Cerebellum (tissue), 4 donors: ENCODE measurements at places on chromosomes 5 and 9. TPM values are rescaled to one million over a fixed set of nuclear protein-coding genes. Genes with fewer than 3 reads are reported as not detected.

Gene FBP2
- total RNA-seq: not detected

- no peak for DNase-seq
These were observed 57.2 kb upstream of the KCNMB1 start for GRCh38 chr5:170446365-170446764.

Gene ORM2
- not detected for total RNA-seq

DNA sequence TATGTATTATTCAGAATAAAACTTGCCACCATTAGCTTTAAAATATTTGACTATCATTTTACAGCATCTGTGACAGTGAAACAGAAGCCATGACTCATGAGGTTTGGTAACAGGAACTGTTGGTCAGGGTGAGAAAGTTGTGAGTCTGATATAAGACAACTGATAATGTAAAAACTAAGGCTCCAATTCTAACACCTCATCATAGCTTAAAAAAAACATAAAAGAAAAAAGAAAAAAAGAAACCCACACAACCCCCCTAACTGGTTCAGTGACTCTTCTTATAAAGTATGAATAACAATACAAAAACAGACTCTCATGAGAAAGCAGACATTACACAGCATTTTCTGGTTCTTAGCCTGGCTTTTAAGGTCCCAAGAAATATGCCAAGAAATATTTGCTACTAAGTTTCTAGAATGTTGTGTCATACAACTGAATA is 85.8 kb downstream of the MRPS27 start:
- no peak for DNase-seq

- DNase-seq: no peak
These were observed 68.7 kb upstream of the HAND1 start for GRCh38 chr5:154546719-154547118.

DNA sequence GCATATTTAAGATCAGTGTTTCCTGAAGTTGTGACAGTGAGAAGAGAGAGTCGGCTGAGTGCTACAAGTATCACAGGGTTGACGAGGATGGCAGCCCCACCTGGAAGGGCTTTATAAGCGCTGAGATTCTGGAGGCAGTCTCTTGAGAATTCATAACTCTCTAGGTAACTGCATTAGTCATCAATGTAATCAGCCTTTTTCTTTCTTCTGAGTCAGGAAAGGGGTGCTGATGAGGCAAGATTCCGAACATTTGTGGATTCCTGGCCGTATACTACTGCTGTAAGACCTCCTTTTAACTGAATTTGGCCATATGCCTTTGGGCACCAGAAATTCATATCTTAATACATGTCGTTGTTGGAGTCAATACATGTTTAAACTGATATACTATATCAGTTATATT is 6.6 kb upstream of the RNF20 start:
- DNase-seq: no peak

DNA sequence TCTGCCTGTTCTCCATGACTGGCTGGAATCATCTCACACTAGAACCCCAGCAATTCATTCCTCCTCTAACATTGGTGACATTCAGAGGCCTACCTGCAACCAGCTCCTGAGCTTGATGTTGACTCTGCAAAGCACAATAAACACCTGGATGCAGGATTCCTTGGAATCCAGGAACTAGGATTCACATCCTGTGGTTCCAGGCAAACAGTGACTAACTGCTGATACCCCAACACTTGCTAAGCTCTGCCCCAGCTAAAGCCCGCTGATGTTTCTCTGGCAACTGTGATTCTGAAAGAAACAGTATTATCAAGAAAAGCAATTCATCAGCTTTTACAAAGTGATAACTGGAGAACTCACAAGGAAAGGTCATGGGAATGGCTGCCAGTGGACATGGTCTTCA is 29.2 kb downstream of the SUSD1 start:
- DNase-seq: no peak

Gene ANKRD34B
- total RNA-seq: 0.27 TPM

Gene TSC1
- total RNA-seq: 82.4 TPM

Gene CD14
- 17.6 TPM for total RNA-seq

DNA sequence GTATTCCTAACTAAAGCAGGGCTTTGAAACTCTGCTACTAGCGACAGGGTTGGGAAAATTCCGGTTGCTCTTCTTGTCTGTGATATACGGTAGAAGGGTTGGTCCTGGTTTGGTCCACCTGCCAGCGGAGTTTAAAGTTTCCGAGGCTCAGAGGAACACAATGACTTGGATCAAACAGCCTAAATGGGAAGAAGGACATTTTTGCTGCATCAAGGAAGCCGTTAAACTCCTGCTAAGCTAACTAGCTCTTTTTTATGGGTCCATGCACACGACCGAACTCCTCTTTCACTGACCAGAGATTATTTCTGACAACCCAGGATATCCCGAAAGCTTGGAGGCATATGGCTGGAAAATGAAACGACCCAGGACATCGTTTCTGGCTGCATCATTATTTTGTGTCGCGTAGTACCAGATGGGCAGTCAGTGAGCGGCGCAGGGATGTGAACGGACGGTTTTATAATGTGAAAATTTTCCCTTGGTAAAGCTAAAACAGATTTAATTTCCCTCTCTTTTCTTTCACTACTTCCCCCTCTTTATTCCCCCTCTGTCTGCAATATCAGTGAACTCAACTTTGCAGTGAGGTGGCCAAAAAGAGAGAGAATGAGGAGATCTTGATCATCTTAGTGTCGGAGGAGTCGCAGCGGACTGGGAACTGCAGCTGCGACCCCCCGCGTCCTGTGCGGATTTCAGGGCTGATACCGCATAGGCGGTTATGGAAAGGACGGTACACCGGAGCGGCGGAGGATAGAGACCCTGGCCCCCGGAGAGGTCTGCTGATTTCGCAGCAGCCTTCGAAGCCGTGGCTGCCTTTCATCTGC is at the start of gene LURAP1L:
TSS of gene LURAP1L (plus strand) at position 160 of the 818 bp plus-strand sequence. CDS start 696 bp downstream, outside the sequence.
- DNase-seq: peak; percentile 80

DNA sequence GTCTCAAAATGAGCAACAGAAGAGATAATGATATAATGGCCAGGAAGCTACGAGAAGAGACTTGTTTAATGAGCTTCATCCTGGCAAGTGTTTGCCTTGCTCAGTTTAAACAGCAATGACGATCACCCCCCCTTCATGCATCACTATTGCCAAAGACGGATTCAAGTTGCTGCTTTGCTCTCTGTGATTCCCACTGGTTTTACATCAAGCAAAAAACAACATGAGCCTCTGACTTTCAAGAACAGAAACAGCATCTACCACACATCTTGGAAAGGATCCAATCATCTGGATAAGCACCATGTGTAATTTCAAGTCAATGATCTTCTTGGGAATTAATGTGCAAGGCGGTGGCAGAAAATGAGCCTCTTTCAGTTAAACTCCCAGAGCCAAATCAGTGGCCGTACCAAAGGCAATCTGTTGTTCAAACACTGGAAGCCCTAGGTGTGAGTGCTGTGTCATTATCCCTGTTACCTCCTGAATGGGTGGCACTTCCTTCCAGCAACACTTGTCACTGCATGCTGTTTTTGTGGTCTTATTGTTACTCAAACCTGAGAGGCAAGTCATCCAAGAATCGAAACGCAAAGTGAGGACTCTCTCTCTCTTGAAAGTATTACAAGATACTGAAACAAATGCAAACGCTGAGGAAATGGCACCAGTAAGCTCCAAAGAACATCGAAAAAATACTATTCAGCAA is 72.8 kb downstream of the MED27 start:
- no peak for DNase-seq

DNA sequence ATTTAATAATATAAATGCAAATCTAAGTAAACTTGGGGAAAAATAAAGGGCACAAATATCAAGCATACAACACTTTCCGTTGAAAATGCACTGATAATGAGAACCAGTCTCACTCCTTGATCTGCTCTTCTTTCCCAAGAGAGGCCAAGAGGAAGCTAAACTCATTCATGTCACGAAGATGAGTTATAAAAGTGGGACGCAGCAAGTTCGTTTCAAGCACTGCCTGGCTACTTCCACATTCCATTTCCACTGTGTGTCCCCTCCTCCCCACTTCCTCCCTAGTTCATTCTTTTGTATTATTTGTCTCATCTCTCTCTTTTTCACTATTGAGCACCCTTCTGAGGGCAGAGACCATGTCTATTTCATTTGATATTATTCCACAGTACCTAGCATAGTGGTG is 158.1 kb downstream of the SLC24A2 start:
- DNase-seq: no peak

DNA sequence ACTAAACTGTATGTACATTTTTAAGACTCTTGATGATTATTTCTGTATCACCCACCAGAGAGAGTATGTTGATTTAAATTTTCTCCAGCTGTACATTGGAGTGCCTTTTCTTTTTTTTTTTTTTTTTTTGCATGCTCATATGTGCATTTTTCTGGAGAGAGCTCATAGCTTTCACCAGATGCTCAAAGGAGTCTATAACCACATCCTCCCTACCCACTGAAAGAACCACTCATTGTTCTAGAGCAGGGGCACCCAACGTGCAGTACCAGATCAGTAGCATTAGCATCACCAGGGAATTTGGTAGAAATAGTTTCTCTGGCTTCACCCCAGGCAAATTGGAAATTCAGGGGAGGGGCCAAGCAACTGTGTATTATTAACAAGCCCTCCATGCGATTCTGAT is 53.9 kb upstream of the TMEM171 start:
- no peak for DNase-seq

DNA sequence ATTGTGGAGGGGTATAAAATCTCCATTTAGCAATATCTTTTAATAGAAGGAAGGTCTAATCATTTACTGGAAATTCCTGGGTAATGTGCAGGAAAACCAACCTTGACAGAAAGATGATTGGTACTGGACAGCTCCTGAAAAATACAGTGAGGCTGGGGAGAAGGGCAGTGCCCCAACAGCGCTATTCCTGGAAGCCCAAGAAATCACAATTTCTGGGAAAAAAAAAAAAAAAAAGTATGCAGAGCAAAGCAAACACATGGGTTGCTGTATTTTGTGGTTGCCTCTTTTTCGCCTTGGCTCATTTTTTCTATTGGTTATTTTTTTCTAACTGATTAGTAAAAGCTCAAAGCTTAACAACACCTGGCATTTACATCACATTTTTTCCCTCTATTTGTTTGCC is 249.7 kb downstream of the ENC1 start:
- DNase-seq: no peak

Gene GGTA1
- 1.5 TPM for total RNA-seq

- no peak for DNase-seq
These were observed 53.7 kb downstream of the ZNF618 start for GRCh38 chr9:113929634-113930389.

- peak; percentile 84 for DNase-seq
These were observed 242.1 kb downstream of the HCN1 start for GRCh38 chr5:45454114-45454513.

DNA sequence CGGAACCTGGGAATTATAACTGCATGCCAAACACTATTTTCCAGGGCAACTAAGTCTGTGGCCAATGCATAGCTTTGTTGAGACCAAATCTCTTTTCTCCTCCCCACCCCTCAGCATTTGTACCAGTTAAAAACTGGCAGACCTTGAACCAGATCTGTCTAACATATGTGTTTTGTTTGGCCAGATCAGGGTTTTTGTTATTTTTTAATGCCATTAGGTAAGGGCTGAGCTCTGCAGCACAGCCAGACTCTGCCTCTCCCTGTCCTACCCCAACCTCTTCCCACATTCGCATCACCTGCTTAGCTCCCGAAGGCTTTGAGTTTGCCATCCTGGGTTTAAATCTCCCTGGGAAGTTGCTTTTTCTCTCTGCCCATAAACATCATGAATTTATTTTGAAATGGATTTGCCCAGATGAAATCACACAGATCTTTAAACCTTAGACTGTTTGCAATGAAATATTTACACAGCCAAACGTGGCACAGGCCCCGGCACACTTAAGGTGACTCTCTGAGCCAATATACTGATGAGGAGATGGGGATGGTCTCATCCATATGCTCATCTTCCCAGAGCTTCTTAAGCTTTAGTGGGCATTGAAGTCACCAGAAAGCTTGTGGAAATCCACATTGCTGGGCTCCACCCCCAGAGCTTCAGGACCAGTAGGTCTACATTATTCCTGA is 54.0 kb upstream of the ALDH1B1 start:
- no peak for DNase-seq

Gene LCN10
- total RNA-seq: not detected

DNA sequence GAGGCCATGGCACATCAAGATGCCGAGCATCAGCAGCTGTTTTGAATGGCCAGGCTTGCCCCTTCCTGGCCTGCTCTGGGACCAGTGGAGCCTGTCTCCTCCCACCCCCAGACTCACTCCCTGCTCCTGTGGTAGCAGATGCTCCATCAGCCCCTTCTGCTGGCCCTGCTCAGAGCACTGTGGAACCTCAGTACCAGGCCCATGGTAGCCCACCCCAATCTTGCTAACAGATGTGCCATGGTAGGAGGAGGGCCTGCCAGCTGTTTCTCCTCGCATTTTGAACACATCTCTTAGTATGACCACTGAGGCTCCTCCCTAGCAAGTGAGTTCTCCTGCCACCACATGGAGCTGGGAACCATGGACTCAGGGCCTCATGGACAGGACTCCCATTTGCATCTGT is 29.5 kb downstream of the COL27A1 start:
- DNase-seq: no peak

Gene F12
- 3.3 TPM for total RNA-seq

- DNase-seq: no peak
These were observed 21.4 kb downstream of the PJA2 start for GRCh38 chr5:109388407-109388806.

DNA sequence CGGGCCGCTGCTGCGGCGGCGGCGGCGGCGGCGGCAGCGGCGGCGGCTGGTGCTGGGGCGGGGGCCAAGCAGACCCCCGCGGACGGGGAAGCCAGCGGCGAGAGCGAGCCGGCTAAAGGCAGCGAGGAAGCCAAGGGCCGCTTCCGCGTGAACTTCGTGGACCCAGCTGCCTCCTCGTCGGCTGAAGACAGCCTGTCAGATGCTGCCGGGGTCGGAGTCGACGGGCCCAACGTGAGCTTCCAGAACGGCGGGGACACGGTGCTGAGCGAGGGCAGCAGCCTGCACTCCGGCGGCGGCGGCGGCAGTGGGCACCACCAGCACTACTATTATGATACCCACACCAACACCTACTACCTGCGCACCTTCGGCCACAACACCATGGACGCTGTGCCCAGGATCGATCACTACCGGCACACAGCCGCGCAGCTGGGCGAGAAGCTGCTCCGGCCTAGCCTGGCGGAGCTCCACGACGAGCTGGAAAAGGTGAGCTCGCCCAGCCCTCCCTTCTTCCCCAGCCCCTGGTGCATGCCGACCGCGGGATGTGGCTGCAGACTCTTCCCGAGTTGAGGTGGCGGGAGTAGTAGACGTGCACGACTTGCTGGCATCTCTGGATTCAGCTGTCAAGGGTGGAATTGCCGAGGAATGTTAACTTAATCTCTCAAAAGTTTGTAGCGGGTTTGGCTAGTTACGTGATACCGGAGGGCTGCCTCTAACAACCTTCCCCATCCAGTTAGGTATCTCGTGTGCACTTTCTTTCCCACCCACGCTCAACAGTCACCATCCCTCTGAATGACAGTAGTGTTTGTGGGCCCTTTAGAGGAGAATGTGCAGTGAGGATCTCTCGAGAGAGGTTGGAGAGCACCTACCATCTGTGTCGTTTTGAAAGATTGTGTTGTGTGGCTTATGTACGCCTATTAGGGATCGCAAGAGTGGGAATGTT is 932 bp downstream of the SLC12A2 start:
- DNase-seq: peak; percentile 26

DNA sequence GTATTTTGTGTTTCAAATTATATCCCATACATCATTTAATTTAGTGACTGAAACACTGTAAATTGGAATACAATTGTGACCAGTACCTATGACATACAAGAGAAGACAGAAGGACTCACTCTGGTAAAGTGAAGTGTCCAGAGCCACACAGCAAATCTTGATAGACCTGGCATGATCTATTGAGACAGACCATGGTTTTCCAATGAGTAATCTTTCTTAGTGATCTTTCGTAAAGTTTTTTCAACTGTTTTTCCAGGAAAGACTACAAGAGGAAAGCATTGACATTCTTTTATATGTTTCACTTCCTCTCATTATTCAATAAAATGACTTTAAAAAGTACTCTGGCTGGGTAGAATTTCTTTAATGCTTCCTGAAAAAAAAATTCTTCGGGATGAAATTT is 43.3 kb upstream of the ALDH1A1 start:
- DNase-seq: no peak
